PC-3 (cell line): ENCODE measurements at places on chromosomes 6 and 20.

DNA sequence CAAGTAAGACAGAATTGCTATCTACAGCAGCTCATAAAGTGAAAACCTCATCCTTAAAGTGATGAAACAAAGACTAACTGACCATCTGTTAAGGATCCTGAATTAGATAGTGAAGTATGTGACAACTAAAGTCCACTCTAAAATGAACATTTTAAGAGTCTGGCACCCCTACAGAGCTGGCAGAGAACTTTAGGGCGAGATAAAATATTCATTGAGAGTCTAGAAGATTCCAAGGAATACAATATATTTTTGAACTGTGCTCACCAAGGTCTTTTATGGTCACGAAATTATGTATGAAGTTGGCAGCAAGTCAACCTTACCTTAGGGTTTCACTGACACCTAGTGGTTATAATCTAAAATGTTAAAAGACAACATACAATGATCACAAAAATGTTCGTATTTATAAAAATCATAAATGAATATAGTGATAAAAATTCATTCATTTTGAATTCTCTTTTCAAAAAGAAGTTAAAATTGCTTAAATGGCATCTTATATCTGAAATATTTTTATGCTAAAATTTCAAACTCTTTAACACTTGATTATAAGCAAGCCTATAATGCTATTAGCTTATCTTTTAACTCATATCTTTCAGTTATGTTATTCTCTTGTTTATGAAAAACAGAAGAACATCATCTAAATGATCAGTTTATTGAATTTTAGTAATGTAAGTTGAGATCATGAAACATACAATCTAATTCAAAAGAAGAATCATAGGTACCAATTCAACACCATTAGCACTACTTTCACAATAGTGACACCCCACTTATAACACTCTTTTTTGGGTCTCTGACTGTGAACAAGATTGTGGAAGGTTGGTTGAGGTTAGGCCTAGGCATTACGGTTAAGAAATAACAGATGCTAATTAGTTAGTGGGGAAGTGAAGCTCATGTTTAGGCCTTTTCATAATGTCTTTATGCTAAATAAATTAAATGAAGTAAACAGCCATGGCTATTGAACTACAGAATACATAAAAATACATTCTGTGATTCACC, 27.5 kb downstream of the RSPH3 start:
- DNase-seq: peak; percentile 75

- DNase-seq: no peak
These were observed 18.0 kb downstream of the HFE start for GRCh38 chr6:26105109-26105730.

DNA sequence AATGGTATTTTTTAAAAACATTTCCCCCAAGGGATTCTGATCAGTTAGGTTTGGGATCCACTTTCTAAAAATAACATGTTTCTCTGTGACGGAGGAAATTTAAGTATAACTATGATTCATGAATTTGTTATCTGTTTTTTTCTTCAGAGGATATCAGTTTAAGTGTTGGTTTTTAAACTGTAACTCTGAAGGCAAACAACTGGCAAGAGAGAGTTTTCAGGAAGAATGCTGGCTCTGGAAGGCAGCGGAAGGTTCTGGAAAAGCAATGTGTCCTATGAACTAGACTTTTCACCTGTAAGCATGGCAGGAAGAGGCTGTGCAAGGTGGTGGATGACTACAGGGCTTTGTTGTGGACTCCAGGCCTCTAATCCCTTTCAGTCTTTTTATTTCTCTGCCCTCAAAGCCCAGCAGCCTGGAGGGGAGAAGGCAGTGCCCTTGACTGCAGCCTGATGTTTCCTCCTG, 153.1 kb downstream of the GMPR start:
- no peak for DNase-seq

DNA sequence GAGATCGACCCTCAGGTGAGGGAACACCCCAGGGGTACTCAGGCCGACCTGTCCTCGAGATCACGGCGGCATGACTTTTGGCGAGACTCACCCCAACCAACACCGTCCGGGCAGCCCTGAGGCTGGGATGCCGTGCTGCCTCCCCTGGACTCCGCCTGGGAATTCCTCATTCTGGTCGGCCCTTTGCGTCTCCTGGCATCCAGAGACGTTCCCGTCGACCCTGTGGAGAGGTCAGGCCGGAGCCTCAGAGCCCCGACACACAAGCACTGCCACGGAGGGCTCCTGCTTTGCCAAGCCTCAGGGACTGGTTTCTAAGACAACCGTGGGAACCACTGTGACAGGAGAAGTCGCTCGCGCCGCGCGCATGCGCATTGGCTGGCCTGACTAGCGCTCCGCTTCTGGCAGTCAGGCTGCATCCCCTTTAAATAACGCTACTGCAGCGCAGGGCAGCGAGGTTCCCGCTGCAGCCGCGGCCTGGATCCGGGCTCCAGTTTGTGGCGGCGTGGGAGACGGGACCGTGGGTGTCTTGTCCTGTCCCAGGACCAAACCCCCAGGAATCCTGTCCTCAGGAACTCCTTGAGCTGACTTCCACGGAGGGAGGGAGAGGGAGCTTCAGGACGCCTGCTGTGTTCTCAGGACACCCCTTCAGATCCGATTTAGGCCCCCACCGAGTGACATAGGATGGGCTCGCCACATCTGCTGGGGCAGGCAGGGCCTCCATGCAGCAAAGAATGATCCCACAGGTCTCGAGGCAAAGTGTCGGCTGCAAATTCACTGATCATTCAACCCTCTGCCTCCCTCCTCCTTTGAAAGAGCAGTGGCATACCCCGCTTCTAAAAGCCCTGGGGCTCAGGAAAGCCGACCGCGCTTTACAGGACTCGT, 163.2 kb upstream of the ZNF337 start:
- peak; percentile 37 for DNase-seq

DNA sequence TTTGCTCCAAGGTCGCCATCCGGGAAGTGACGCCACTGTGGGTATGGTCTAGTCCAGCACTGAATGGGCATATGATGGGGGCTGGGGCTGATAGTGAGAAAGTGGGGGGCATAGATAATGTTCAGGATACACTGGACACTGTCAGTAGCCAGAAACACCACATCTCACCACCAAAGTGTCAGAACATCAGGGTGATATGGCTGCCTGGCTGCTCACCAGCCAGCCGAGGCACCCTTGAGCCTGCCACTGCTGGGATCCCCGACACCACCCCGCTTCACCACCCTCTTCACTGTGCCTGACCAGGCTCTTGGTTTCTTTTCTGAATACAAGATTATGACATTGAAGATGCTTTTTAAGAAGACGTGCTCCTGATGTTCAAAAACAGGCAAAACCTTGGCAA, 46.9 kb downstream of the SIRPA start:
- DNase-seq: no peak

- DNase-seq: no peak
These were observed 77.4 kb downstream of the CD83 start for GRCh38 chr6:14194976-14195375.

DNA sequence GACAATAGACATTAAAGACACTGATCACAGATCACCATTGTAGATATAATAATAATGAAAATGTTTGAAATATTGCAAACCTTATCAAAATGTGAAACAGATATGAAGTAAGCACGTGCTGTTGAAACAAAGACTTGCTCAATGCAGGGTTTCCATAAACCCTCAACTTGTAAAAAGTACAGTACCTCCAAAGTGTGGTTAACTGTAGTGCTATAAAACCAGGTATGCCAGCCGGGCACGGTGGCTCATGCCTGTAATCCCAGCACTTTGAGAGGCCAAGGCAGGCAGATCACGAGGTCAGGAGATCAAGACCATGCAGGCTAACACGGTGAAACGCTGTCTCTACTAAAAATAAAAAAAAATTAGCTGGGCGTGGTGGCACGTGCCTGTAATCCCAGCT, 96.6 kb downstream of the ZFAND3 start:
- DNase-seq: no peak
